ENCODE measurements at places on chromosomes 11 and 22.

GRCh38 chr22:21933910-21934309, 18.7 kb downstream of the PPM1F start:
- no peak for DNase-seq

GRCh38 chr22:46827136-46827780, 64.8 kb downstream of the TBC1D22A start:
- DNase-seq: no peak

- no peak for DNase-seq
Observed at GRCh38 chr22:48156603-48157355, 1394.3 kb downstream of the TBC1D22A start.

- peak; percentile 78 for DNase-seq
Observed at GRCh38 chr11:104946907-104947306, 21.5 kb downstream of the CASP4 start.

- no peak for DNase-seq
Observed at GRCh38 chr11:70582886-70583641, 184.7 kb downstream of the CTTN start.

- no peak for DNase-seq
Observed at GRCh38 chr11:43687120-43687791, 6.7 kb downstream of the HSD17B12 start.

DNA sequence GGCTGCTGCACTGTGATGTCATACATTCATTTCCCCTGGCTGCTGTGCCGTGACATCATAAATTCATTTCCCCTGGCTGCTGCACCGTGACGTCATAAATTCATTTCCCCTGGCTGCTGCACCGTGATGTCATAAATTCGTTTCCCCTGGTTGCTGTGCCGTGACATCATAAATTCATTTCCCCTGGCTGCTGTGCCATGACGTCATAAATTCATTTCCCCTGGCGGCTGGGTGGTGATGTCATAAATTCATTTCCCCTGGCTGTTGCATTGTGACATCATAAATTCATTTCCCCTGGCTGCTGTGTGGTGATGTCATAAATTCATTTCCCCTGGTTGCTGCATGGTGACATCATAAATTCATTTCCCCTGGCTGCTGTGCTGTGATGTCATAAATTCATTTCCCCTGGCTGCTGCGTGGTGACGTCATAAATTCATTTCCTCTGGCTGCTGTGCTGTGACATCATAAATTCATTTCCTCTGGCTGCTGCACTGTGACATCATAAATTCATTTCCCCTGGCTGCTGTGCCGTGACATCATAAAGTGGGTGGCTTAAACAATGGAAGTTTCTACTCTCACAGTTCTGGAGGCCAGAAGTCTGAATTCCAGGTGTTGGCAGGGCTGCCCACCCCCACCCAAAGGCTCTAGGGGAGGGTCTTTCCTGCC, 301.1 kb downstream of the SHANK2 start:
- no peak for DNase-seq

DNA sequence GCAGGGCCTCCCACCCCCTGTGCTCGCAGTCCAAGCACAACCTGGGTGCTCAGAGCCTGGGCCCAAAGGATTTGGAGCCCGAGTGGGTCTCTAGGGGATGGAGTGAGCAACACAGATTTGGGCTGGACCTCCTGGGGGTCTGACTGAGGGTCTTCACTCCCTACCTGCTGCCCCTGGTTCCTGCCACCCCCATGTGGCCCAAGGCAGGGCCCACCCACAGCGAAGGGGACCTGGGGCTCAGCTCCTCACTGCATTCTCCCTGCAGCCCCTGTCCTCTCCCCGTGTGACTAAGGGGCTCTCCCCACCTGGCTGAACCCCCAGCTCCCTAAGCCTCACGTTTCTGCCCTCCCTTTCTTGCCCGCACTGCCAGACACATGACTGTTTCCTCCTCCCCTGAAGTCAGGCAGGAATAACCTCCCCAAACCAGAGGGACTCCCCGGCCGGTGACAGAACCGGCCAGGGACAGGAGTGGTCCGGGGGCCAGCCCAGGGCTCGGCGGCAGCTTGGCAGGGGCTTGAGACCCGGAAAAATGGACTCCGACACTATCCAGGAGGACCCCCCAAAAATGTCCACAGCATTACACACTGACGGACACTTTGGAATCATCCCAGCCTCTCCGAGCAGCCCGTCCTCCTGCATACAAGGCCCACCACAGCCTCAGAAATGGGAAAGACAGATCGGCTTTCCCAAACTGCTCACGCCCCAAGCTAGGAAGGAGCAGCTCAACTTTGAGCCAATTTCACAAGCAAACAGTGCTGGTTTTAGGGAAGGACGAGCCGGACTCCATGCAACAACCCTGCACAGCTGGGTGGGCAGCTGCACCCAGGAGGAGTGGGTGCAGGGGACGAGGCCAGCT, 57.8 kb downstream of the BRD1 start:
- no peak for DNase-seq

GRCh38 chr11:11301212-11301611, 51.8 kb downstream of the CSNK2A3 start:
- no peak for DNase-seq

GRCh38 chr11:119678351-119678750, 50.6 kb downstream of the NECTIN1 start:
- no peak for DNase-seq

DNA sequence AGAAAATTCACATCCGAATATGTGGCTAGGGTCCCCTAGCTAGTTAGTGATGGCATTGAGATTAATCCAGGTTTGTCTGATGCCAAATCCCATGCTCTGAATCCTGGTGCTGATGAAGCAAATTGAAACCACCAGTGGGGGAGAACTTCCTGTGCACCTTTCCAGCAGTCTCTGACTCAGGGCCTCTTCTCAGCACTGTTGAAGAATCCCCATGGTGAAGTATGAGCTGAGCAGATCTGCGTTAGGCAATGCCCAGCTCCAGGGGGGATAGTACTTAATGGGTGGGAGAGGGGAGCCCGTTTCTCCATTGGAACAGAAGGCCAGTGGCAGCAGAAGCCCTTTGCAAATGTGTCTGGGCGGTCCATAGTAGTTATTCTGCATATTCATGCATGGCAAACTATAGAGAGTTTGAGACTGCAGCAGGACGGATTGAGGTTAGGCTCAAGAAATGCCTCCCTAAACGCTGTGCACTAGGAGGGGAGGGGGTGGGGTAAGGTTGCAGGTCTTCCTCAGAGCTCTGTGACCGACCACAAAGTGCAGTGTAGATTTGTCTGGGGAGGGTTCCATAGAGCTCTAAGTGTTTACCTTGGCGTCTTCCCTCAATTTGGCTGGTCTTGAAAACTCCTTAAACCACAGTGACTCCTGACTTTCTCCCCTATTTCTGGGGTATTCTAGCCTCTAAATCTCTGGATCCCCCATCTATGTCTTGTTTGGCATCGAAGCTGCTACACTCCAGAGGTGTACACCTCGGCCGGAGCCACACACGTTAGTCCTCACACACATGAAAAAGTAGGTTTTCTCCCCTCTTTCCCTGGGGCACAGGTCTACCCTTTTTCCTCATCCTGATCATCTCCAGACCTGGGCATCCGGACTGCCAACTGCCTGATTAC, 4.8 kb downstream of the POU2F3 start:
- no peak for DNase-seq
